ENCODE measurements at places on chromosomes 2 and 18.
A peak's percentile ranks its signal among the peaks of the same experiment; 100 is the strongest.

DNA sequence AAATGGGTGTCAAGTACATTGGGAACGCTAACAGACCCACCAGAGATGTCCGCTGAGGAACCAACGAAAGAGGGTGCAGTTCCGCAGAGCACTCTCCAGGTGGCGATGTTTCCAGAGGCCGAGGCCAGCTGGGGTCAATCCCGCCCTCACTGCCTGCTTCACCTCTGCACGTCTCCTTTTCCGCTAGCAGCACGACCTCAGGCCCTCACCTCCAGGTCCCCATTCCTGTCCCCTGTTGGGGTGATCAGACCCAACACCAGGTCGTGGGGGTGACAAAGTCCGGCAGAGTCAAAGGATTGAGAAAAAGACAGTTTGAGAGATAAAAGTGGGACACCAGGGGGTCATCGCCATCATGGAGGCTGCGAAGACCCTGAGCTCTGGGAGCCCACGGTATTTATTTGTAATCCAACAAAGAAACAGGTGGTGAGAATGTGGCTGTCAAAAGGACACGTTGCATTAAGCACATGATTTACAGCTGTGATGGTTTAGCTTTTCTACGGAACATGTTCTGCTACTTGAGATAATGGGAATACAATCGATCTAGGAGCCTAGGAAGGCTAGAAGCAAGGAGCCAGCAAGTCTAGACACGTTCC lies 27.3 kb downstream of the ZAP70 start:
- peak; percentile 39 for DNase-seq

DNA sequence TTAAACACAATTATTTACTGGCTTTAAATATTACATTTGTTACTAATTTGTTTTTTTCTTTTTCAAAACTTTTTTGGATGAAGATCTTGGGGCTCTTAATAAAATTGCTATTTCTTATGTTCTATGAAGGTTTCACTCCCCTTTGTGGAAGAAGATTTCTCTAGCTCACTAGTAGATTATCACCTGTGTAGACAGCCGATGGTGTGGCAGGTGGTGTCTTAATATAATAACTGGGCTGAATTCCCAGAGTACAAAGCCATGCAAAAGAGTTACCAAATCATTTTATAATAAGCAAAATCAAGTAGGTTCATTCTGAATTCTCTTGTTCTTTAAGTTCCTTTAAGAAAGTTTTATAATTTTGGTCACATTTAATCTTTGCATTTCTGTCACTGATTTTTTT lies 233.7 kb downstream of the CCDC102B start:
- no peak for DNase-seq

DNA sequence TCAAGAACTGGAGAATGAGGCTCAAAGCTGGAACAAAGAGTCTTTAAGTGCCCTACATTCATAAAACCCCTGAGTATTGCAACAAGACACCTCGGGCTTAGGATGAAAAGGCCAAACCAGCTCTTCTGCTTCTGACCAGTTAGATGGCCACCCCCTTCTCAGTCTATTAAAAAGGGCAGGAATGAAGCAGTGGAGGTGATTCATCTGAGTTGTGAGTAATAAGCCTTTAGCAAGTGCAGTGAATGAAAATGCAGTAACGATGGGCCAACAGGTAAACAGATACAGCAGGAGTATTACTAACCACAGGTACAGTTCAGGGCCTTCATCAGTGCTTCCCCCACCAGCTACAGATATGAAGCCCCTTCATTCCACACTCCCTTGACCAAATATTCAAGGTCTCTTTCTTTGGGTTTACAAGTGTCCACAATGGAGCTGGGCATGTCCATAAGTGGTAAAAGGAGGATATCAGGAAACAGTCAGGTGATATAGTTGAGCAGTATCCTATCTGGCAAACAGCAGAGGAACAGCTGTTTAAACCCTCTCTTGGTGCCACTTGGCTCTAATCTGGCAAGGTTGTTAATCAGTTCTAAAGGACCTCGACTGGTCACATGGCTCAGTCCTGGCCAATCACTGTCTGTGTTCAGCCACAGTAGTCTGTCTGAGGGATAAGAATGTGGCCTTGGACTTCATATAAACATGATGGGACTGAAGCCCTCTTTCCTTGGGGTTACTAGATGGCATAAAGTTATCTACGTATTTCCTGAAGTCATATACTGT lies 17.8 kb downstream of the SERPINB13 start:
- no peak for DNase-seq

DNA sequence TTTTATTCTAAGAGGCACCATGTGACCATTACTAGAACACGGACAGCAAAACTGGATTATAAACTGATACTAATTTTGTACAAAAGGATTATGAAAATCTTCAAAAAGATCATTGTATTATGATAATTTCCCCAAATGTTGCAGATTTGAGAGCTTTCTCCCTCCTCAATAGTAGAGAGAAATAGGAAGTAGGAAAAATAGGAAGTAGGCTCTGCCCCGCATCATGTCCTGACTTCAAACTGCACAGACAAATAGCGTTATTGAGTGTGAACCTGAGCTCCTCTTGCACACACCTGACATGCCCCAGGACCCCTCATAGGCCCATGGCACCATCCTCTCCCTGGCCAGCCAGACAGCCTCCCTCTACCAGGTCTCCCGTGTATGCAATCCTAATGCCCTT lies 25.4 kb downstream of the CHRNA1 start:
- DNase-seq, result no peak

- DNase-seq, result no peak
Measured at GRCh38 chr2:127422559-127423477, 4.6 kb downstream of the PROC start.

DNA sequence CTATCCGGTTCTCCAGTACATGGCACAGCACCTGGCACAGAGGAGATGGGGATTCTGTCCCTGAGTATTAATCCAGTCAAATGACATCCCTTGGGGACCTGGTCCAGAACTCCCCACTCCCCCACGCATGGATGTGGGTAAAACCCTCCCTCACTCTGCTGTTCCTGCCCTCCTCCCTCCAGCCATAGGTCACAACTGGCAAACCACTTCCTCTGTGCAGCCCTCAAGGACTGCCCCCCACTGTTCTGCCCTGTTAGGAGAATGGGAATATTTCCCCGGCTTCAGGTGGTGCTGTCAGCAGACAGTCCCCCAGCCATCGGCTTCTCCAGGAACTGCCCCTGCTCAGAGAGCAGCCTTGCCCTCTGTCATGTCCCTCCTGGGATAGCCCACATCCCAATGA lies 1.5 kb upstream of the TFCP2L1 start:
- no peak for DNase-seq

DNA sequence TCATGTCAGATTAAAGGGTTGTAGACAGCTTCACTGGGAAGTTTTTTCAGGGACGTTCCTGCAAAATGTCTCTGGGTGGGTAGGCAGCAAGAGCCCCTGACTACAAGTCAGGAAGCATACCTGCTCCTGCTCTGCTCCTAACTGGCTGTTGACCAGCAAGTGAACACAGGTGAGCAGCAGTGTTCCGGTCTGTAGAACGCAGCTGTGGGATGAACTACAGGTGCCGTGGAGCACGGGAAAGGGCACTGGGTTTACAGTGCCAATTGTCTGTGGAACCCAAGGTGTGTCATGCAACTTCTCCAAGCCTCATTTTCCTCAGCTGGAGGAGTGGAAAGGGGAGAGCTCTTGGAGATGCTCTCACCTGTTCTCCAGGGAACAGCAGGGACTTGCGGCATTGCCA lies 6.6 kb downstream of the ASB18 start:
- no peak for DNase-seq

DNA sequence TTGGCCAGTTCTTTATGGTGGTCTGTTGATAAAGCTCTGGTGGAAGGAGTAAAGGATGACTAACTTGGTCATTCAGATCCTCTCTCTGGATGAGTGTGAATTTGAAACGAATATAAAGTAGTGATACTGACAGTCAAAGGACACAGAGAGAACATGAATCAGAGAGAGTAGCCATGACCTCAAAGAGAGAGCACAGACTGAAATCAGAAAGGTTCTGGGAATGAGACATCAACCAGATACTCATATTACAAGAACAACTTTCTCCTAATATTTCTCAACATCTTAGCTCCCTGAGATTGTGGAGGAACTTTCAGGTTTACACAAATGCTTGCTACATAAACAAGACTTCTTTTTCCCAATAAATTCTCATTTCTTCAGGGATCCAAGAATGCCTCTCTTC lies 849.1 kb upstream of the CHAC2 start:
- no peak for DNase-seq

GRCh38 chr2:48423376-48423775 lies 106.6 kb upstream of the STON1 start:
- no peak for DNase-seq

DNA sequence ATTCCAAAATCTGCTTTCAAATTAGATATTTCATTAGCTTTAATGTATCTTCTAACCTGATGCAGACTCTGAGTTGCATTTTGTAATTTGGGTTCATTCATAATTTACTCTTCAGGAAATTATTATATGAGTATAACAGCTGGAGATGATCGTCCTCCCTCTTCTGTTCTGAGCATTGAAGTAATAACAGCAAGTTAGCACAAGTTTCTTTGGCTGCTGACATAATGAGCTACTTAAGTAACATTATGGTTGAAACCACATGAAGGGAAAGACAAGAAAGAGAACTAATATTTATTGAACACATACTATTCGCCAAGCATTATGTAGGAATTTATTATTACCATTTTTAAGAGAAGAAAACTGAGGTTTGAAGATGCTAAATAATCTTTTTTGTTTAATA lies 75.1 kb downstream of the CPO start:
- no peak for DNase-seq

DNA sequence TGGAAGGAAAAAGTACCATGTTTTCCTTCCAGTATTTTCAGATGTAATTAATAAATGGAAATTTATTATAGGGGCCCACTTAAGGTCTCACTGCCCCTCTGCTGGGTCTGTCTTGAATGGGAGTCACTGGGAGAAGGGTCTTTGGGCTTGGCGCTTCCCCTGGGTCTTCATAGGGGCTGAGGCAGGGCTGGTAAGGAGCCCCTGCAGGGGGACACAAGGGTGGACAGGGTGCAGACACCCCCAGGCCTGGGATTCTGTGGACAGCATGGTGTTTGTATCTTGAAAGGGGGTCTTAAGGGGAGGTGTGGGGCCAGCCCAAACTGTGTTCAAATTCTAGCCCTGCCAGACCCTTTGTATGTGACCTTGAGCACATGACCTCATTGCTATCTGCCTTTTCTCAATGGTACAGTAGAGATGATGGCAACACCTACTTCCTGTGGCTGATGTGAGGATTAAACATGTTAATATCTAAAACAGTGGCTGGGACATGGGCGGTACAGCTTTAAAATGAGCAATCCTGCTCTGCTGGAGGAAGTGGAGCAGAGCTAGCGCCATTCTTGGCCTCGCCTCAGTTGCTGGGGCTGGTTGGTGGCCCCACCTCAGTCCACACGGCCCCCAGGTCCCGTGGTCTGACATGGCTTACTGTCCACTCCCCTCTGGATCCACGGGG lies 71.6 kb downstream of the GNAL start:
- DNase-seq, result no peak

GRCh38 chr18:11956371-11957308 lies 24.7 kb upstream of the IMPA2 start:
- no peak for DNase-seq

GRCh38 chr2:174670446-174670845 lies 72.8 kb upstream of the WIPF1 start:
- no peak for DNase-seq

DNA sequence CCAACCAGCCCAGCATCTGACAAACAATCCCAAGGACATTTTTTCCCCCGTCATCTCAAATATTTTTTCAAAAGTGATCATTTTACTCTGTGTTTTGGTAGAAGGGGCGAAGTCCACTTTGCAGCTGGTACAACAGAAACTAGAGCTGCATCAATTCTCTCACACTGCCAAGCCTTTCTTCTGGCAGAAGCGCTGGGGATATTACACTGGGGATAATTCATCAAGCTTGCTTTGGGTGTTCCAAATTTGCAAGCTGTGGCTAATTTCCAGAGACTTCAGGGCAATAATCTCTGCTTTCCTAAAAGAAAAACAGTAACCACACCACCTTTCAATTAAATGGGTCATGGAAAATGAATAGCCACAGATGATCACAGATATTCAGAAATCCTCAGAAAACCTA lies 238.3 kb downstream of the SLC8A1 start:
- DNase-seq, result no peak

GRCh38 chr2:239824866-239825704 lies 200.1 kb downstream of the NDUFA10 start:
- no peak for DNase-seq

DNA sequence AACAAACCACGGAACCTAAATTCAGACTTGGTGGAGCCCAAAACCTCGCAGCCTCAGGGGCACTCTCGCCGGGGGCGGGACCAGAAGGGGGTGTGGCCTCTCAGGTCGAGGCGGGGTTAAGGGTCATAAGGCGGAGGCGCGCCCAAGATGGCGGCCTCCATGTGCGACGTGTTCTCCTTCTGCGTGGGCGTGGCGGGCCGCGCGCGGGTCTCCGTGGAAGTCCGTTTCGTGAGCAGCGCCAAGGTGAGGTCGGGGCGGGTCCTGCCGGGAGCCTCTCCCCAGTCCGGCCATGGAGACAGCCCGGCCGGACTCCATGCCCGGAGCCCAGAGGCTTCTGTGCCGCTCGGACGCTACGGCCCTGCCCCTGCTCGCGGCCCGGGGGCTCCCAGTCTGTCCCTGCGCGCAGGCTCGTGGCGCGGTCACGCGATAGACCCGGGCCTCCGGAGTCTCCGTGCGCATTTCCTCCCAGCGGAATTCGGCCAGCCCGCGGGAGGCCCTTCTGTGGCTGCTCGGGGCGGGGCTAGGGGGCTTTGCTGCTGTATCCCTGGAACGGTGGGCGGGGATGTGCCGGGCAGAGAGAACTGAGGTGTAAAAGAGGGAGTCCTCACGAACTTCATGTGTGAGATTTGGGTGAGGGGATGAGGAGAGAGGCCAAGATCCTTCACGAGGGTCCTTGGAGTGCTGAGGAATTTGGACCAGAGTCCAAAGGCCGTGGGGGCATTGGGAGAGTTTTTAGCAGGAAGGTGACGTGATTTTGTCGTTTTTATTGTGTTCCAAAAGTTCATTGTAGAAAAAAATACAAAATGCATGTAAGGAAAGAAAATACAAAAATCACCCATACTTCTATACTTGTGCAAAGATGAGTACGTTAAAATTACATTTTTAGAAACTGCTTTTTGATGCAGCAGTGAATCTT lies at the start of gene SMYD5:
Gene SMYD5 (plus strand): TSS at position 126 of the 916 bp plus-strand sequence. CDS start 22 bp downstream, at position 148.
- DNase-seq, result peak; percentile 84

DNA sequence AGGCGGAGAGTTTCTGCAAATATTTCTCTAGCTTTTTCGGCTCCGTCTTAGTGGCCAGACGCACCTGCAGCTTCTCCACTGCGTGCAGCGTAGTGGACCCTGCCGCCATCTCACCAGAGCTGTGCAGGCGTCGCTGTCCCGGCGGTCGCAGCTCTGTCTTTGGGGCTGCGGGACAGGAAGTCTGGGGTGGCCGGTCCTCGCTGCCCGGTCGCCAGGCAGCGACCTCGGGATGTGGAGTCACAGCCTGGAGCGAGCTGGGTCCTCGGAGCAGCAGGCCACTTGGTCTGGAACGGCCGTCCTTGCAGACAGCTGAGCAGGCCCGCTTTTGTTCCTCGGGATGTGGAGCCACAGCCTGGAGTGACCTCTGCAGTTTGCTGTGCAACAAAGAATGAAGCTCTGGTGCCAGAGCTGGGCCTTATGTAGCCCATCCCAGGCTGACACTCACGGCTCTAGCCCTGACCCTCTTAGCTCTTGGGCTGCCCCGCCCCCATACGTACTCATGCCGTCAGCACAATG lies at the start of gene ELOA2:
Gene ELOA2 (minus strand): TSS at position 466 of the 516 bp plus-strand sequence. CDS start 357 bp downstream, at position 109.
- no peak for DNase-seq

GRCh38 chr2:237289139-237289538 lies 124.8 kb downstream of the COL6A3 start:
- DNase-seq, result no peak

- DNase-seq, result no peak
Measured at GRCh38 chr2:191049728-191050639, 36.0 kb upstream of the STAT1 start.

- DNase-seq, result no peak
Measured at GRCh38 chr2:119914266-119914665, 98.6 kb upstream of the EPB41L5 start.
